Endodermal cell (in vitro differentiated cells): ENCODE measurements at places on chromosomes 4 and X. TPM values are rescaled to one million over a fixed set of nuclear protein-coding genes. Genes with fewer than 3 reads are reported as not detected.

SLC38A5 gene
- 38.9 and 40.7 TPM in 2 replicates for total RNA-seq

FOXP3 gene
- total RNA-seq, result 0.28 to 0.53 TPM (median 0.34 TPM) in 3 replicates

CLNK gene
- not detected in 2 replicates for total RNA-seq

PRRG1 gene
- 4.9 to 7.6 TPM (median 5.2 TPM) in 3 replicates for total RNA-seq

TECRL gene
- total RNA-seq, result not detected in 3 replicates

LRP2BP gene
- total RNA-seq, result 0.07 and 0.15 TPM in 2 replicates

AVPR2 gene
- total RNA-seq, result not detected in 3 replicates

PPEF2 gene
- total RNA-seq, result not detected in 2 replicates

APELA gene
- total RNA-seq, result 21.5 and 24.2 TPM in 2 replicates

DNA sequence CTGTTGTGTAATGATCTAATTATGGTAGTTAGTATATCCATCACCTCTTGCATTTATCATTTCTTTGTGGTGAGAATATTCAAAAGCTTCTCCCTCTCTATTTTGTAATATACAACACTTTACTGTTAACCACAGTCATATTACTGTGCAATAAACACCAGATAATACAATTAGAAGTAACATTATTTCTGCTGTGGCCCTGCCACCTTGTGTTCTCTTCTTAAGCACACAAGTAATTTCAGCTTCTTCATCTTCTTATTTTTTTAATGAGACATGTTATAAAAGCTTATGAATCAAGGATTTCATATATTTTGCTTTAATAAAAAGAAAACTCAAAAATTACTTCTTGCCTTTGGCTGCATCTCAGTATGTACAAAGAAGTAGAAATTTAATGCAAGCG, 675.2 kb upstream of the INTU start:
- DNase-seq, result no peak

DNA sequence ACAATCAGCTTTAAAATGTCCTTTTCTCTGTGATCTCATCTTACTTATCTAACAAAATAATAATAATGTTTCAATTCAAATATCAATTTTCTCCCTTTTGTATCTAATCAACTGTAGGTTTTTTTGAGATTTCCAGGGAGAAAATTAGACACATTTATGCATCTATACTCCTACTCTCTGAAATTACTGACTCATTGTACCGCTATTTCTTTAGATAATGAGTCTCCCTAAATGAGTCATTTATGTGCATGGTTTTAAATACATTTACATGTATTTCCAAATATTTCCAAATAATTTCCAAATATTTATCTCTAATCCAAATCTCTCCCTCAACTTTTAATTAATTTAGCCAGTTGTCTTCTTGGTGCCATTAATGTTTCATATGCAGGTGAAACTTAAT, 621.0 kb downstream of the TECRL start:
- DNase-seq, result no peak

GRCh38 chr4:77821775-77822174, 2.6 kb upstream of the CNOT6L start:
- no peak for DNase-seq

DNA sequence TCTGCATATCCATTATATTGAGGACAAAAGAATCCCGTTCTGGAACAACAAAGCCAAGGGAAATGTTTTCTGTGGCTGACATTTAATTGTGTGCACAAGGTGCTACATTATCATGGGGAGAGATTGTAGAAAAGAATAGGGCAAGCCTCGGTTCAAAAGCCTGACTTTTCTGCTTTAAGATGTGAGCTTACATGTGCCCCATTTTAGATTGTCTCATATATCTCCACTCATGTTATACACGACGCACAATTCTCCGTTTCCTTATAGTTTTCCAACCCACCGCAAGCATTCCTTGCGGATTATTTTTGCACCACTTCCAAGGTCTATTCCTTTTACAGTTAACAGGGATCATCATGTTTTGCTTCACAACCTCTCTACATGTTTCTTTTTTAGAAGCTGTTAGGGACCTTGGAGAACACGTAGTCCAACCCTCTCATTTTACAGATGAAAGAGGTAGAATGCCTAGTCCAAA, 99.6 kb upstream of the MAML3 start:
- DNase-seq, result no peak

- no peak for DNase-seq
Measured at GRCh38 chr4:158726633-158727032, 3.4 kb upstream of the PPID start.

DNA sequence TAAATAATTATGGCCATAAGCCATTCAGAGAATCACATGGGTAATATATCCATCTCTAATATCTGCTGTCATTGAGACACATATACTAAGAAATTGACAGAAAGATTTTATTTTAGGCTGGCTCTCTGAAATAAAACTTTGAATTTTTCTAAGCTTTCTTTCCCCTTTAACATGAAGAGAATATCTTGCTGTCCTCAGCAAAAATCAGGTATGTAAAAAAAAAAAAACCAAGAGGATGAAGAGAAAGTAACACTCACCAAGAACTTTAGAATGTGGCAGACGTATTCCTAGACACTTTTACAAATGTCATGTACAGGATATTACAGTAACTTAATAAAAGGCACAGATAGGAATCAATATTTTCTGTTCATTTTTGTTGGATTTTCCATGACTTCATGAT, 65.8 kb downstream of the EPHA5 start:
- DNase-seq, result no peak

DNA sequence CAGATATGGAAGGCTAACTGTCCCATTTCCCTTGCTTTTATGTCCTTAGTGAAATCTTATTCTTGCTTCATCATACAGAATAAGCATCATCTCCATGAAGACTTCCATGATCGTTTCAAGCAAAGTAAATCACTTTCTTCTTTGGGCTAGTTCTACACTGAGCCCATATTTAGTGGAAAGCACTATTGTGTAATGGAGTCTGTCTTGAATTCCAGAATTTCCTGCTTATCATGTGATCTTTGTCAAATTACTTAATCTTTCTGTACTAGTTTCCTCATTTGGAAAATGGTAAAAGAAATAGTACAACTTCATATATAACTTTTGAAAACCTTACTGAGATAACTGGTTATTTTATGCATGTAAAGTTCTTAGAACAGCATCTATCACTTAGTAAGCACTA, 7.6 kb downstream of the ANAPC10 start:
- DNase-seq, result no peak

DNA sequence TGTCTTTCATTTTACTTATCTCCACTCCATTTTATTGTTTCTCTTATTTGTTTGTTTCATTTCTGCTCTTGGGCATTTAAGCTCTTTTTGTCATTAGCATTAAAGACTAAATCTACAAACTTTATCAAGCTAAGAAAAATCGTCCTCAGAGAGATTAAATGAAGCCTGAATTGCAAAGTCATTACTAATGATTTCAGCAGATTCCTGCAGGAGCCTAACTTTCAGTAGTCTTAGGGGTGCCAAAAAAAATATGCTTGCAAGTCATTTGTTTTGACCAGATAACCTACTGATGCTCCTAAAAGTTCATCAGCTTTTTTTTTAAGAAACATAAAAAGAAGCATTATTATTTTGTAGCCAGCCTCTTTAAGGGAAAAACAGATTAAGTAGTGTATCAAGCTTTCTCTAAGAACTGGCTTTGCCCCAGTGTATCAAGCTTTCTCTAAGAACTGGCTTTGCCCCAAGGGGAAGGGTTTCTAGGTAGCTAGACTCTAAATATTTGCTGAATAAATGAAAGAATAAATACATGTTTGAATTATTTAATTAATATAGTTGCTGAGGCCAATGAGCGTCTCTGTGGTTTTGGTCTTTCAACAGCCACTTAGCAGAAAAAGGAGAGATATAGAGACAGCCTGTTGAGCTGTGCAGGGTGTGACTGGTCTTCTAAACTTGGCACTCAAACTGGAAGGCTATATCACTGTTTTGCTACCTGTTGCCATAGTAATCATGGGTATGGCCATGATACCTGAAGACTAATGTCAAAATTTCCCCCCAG, 174.2 kb downstream of the BTC start:
- DNase-seq, result no peak

DNA sequence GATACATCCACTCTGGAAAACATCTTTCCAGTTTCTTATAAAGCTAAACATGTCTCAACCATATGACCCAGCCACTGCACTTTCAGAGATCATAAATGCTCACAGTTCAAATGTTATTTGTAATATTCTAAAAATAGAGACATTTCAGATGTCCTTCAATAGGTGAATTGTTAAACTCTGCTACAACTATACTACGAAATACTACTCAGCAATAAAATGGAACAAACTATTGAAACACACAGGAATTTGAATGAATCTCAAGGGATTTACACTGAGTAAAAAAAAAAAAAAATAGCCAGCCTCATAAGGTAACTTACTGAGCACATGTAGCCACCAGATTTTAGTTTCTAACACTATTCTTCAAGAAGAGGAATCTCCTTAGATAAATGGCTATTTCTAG, 253.9 kb downstream of the PCDH18 start:
- no peak for DNase-seq

- DNase-seq, result no peak
Measured at GRCh38 chr4:148716431-148717052, 274.3 kb upstream of the NR3C2 start.

- no peak for DNase-seq
Measured at GRCh38 chr4:177267911-177268310, 41.8 kb upstream of the NEIL3 start.

GRCh38 chrX:144616317-144616716, 631.0 kb upstream of the SPANXN1 start:
- DNase-seq, result no peak

GRCh38 chr4:74217365-74217764, 59.4 kb downstream of the MTHFD2L start:
- DNase-seq, result no peak

DNA sequence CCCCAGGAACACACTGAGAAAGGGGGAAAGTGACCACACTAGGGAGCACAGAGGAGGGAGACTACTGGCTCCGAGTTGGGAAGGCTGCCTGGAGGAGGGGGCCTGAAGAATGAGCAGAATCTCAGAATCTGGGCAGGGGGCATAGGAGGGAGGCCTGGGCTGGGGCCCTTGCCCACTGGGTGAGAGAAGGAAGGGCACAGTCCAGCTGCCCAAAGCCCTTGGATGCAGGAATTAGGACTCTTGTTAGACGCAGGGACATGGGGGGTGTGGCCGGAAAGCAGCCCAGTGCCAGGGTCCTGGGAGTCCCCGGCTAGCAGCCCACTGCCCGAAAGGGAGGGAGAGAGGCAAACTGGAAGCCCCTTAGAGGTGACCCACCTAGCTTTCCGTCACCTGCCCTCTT, 1.9 kb upstream of the DUSP9 start:
- DNase-seq, result peak; percentile 38

DNA sequence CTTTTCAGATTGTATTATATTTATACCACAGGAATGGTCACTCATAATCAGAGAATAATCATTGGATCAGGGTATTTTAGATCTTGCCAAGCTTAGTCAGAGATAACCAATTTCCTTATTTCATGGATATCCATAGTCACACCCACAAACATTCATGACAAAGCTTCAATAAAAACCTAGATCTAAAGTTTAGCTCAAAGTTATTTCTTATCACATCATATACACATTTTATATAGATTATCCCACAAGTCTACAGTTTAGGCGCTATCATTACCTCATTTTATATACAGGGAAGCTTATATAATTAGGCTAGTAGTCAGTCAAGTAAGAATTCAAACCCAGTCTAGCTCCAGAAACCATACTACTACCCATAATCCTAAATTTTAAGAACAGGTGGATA, 82.3 kb downstream of the SLC10A7 start:
- no peak for DNase-seq

DNA sequence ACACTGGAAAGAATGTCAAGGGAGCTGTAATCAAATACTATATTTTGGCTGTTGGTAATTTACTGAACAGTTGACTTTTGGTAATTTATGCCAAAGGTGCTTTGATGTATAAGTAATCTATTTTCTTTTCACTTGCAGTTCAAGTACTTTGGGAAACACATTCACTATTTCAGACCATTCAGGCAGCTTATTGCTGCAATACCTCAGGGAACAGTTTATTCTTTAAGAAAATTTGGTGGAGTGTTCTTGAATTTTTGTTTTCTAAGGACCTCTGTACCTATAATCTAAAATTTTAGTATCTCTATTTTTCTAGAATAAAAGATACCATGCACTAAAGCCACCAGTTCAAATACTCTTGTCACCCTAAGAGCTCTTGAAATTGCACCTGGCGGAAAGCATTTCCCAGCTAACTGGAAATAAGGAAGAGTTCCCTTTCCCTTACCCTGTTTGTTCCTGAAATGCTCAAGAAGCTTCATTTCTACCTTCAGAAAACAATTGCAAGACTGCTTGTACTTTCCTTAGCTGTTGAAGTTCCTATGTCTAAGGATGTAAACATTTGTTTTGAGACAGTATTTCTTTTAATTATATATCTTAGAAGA, 633.5 kb upstream of the FAT1 start:
- no peak for DNase-seq

GRCh38 chr4:92307866-92308265, 4.1 kb downstream of the GRID2 start:
- DNase-seq, result no peak

- DNase-seq, result no peak
Measured at GRCh38 chr4:153065276-153065675, 129.2 kb downstream of the FHDC1 start.

- DNase-seq, result no peak
Measured at GRCh38 chr4:38811297-38811696, 6.7 kb upstream of the TLR1 start.

DNA sequence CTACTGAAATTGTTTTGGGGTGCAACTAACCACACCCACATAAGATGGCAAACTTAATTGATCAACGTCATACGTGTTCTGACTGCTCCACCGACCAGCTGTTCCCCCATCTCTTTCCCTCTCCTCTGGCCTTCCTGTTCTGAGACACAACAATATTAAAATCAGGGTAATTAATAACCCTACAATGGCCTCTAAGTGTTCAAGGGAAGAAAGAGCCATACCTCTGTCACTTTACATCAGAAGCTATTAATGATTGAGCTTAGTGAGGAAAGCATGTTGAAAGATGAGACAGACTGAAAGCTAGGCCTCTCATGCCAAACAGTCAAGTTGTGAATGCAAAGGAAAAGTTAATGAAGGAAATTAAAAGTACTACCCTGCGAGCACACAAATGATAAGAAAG, 173.9 kb upstream of the FTHL17 start:
- no peak for DNase-seq

DNA sequence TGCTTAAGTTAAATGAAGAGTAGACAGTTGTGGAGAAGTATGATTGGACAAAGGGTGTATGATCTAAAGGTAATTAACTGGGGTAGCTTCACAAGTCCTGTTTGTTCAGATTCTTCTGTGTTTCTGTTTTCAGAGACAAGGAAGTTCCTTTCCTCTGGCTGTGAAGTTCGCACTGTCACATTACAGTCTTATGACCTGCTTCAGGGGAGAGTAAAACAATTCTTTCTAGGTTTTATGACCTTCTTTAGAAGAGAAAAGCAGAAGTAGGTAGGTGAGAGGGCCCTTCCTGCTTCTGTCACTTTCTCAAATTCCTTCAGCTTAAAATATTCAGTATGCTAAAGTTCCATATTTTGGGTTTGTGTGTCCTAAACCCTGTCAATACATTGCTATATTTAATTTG, 211.9 kb downstream of the SOX3 start:
- no peak for DNase-seq

DNA sequence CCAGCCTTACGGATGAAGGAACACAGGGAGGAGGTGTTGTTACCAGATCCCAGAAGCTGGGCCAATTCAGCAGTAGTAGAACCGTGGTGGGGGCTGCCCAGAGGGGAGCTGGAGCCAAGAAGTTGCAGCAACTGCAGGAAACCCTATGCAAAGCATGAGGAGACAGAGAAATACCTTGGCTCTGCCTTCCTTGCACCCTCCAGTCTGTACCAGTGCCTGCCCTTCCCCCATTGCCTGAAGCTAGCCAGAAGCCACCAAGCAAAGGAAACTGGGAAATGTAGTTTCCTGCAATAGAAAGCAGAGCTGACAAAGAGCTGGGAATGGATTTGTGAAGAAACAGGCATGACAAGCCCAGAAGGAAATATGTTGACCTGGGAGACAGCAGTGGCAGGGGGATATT, 108.7 kb upstream of the FUNDC1 start:
- peak; percentile 58 for DNase-seq

- DNase-seq, result peak; percentile 98
Measured at GRCh38 chr4:80184053-80184824, 13.1 kb upstream of the PRDM8 start.
